Activated CD8-positive, alpha-beta memory T cell treated with anti-CD3 and anti-CD28 coated beads, Interleukin-2, amount 50 U/mL, for 4 hours (primary cell): ENCODE measurements at places on chromosomes 11 and 22.

DNA sequence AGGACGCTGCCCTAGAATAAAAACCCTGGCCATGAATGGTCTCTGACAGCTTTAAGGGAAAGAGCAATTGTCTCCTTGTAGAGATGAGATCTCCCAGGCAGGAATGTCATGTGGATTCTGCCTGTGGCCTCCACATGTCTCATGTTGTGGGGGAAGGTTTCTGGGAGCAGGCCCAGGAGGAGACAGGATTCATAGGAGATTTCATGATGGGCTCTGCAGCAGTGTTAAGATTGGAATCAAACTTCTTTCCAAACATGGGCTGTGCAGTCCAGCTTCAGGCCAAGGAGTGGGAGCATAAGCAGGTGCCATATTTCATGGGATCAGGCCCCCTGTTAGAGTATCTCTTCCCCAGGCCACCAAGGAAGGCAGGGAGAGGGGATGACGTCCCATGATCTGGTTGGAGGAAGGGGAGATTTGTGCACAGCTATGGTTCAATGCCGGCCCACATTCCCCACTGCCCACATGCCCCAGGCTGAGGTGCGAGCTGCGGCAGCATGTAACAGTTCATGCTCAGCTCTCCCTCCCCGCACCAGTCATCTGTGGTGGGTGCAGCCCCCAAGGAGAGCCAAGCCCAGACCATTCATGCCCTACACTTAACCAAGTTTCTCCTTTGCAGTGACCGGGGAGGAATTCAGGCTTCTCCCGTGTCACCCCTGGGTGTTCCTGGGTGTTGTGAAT, 42.5 kb downstream of the LMO1 start:
- DNase-seq = no peak

DNA sequence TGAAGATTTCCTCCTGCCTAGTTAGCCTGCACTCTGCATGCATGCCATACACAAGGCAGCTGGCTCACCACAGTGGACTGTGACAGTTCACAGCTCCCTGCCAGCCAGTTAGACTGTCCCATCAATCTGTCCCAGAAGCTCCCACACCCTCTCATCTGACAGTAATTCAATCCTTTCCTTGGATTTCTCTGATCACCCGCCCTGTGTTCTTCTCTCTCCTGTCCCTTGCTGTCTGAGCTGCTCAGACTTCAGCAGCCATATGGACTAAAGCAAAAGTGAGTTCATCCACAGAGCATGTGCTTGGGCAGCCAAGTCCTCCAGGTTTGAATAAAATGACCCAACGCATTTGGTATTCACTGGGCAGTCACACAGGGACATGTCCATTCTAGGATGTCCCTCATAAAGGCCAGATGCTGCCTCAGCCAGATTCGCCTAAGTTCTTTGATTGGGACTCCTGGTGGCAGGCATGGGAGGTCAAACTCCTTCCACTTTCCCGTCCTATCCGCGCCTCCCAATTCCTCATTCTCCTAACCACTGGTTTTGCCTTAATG, 54.5 kb upstream of the ZBTB44 start:
- DNase-seq = no peak

DNA sequence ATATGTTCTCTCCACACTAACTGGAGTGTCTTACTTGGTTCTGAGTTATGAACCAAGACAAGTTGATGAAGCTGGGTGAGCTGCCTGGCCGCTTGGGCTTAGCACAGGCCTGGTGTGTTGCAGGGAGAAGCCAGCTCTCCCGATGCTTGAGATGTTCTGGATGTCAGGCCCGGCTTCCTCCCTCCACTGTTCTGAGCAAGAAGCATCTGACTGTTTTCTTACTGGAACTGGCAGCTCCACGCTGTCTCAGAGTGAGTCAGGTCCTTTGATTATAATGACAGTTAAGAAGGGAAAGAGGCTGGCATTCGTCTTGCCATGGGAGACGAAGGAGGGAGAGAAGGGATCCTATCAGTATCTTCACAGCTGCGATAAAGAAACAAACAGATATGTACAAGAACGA, 46.5 kb upstream of the CRTAM start:
- DNase-seq = no peak

- DNase-seq = no peak
These were observed 15.1 kb downstream of the TBX1 start for GRCh38 chr22:19775496-19776325.

DNA sequence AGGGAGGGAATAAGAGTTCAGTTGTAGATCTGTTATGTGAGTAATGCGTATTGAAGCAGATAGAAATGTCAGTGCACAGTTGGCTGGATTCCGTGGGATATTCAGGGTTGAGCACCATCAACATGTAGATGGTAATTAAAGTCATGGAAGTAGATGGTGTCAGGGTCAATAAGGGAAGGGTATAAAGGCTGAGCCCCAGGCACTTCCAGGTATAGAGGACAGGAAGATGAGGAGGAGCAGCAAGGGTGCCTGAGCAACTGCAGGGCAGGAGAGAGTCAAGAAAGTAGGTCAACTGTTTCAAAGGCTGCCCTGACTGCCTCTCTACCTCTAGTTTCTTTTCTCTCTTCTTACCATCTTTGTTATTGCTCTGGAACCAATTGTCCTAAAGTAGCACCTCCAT, 85.9 kb downstream of the MICAL2 start:
- DNase-seq = no peak

GRCh38 chr22:33000342-33001280, 57.6 kb downstream of the SYN3 start:
- peak; percentile 28 for DNase-seq

DNA sequence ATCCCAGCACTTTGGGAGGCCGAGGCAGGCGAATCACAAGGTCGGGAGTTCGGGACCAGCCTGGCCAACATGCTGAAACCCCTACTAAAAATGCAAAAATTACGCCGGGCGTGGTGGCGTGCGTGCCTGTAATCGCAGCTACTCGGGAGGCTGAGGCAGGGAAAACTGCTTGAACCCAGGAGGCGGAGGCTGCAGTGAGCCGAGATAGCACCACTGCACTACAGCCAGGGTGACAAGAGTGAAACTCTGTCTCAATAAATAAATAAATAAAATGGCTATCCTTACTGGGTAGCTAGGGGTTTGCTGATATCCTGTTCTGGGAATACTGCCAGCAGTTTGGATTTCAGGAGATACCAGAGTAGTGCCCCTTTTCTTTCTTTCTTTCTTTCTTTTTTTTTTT, 2.4 kb upstream of the RBM14 start:
- DNase-seq = no peak

- no peak for DNase-seq
These were observed 3.6 kb downstream of the OR8B4 start for GRCh38 chr11:124421043-124421442.

- DNase-seq = no peak
These were observed 4.5 kb upstream of the TTLL8 start for GRCh38 chr22:50062509-50063135.

GRCh38 chr22:19353363-19354131, 62.0 kb upstream of the CLTCL1 start:
- no peak for DNase-seq

- DNase-seq = peak; percentile 12
These were observed 412.9 kb downstream of the TBC1D22A start for GRCh38 chr22:47175151-47176025.

DNA sequence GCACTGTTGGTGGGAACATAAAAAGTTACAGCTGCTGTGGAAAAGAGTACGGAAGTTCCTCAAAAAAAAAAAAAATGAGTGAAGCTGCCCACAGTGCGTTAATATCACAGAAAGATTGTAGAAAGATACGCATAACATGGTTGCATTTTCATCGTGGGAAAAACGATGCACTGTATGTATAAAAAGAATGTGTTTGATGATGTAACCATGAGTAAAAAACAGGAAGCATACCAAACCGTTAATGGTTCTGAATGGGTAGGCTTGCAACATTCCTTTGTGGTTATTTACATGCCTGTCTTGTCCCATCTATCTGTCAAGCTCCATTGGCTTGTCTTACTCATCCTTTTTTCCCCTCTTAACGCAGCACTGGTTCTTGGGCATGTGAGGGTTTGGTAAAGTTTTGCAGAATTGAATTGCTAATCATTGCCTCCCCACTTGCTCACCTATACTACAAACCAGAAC, 33.8 kb upstream of the DKK3 start:
- DNase-seq = no peak

DNA sequence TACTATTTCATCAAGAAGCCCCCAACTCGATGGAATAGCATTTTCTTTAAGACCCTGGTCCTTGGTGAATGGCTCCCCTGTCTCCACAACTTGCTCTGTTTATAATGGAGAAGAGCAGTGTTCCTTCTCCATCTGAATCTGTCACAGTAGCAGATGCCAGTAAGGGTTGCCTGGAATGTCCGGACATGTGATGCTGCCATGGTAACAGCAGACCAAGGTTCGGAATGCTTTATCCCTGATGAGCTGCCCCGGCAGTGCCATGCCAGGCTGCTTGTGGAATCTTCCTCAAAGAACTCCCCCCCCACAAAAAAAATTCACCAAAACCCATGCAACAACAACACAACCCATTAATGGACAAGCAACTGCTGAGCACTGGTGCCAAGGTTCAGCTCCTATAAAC, 72.5 kb downstream of the KCNC1 start:
- no peak for DNase-seq

DNA sequence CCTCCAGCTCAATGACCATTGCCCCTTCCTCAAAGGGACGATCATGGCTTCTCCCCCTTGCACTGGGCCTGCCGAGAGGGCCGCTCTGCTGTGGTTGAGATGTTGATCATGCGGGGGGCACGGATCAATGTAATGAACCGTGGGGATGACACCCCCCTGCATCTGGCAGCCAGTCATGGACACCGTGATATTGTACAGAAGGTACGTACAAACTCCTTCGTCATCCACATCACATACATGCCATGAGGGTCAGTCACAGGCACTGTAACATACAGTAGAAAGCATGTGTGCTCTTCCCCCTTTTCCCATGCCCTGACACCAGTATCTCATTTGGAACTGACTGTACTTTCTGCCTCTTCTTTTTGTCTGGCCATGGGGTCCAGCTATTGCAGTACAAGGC, 4.0 kb downstream of the TAF10 start:
- no peak for DNase-seq

DNA sequence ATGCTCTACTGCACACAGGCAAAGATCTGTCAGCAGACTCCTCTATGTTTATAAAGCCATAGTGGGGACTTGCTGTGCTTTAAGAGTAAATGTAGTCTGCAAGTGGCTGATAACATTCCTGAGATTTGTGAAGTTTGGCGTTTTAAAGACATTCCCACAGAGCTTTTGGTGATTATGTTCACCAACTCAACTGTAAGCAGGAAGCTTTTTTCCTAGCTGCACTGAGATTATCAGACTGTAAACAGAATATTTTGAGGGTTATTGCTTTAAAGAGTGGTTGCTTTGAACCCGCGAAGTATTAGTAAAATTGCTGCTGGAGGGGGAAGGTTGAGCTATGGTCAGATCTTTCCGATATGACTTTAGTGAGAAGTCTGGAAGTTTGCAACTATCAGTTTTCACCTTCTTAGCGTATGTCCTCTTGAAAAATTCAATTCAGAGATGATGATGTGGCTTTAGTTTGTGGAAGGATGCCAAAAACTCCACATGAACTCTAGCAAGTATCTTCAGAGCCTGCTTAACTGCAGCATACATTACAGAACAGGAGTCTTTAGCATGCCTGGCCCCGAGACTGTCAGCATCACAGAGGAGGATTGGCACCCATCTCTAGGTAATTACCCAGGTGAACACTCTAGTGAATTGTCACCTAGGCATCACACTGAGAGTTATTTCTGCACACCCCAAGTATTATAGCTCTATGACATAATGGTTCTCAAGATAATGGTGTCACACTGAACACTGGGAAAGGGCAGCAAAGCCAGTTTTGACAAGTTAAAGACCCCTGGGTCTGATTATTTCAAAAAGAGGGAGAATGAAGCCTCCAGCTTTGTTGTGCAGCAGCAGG, 89.9 kb downstream of the MTNR1B start:
- no peak for DNase-seq

- DNase-seq = no peak
These were observed 82.8 kb upstream of the PLET1 start for GRCh38 chr11:112343368-112344039.

DNA sequence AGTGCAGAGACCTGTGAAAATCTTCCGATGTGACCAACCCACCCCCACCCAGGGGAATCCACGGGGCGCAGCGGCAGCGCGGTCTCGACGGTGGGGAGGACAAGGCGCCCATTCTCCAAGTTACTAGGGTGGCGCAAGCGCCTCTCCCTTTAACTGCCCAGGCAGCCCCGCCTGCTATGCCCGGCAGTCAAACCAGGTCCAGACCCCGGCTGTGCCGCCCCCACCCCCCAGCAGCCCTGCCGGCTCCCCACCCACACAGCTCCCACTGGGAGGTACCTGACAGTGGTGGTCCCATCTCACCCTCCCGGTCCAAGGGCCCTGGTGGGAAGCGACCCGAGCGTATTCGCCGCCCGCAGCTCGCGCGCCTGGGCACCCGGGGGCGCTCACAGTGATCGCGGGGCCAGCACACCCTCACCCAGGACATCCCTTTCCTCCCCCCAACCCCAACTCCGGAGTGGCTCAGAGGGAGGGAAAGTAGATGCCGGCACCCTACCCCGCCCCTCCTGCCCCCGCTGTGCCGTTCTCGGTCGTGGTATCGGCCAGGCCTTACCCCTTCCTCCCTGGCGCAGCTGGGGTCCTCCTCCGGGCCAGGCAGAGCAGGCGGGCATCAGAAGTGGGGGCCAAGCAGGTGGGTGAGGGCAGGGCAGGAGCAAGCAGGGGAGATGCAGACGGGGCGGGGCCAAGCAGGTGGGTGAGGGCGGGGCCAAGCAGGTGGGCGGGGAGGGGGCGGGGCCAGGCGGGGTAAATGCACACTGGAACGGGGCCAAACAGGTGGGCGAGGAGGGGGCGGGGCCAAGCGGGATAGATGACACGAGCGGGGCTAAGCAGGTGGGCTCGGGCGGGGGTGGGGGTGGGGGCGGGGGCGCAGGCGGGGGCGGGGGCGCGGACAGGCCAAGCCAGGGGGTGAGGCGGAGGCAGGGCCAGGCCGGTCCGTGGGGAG, at the start of gene TRPM5:
TRPM5 (minus strand) TSS at position 634 of the 940 bp plus-strand sequence. CDS start 21,478 bp downstream, outside the sequence.
- DNase-seq = peak; percentile 78

DNA sequence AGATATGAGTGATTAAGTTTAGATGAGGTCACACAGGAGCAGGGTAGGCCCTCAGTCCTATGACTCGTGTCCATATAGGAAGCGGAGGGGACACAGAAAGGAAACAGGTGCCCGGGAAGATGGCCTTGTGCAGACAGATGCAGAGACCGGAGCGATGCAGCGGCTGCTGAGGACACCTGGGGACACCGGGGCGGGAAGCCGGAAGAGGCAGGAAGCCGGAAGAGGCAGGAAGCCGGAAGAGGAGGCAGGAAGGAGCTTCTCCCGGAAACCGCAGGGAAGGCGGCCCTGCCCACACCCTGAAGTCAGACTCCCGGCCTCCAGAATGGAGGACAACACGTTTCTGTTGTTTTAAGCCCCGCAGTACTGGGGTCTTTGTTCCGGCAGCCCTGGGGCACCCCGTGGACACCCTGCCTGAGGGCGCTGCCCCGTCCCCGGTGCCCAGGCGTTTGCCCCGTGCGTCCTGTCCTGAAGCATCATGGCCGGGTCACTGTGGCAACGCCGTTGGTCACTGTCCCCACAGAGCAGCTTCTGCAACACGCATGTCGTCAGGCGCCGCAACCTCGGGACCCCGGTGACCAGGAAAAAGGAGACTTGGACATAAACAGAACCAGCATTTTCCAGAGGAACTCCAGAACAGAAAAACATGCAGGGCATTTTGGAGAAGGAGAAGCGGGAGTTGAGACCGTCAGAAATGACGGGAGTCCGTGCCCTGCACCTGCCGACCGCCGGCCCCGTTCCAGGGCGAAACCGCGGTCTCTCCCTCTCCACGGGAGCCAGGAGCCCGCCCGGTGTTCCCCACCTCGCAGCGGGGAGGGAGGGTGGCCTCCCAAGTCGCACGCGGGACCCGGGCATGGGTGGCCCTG, 103.4 kb downstream of the BRD1 start:
- DNase-seq = no peak

GRCh38 chr11:63918507-63919191, 1.7 kb upstream of the RCOR2 start:
- DNase-seq = no peak

GRCh38 chr11:126492331-126493082, 137.0 kb downstream of the ST3GAL4 start:
- DNase-seq = no peak
